Activated naive CD8-positive, alpha-beta T cell treated with anti-CD3 and anti-CD28 coated beads, Interleukin-2, amount 50 U/mL, for 24 hours (primary cell): ENCODE measurements at places on chromosomes 7 and 10.

DNA sequence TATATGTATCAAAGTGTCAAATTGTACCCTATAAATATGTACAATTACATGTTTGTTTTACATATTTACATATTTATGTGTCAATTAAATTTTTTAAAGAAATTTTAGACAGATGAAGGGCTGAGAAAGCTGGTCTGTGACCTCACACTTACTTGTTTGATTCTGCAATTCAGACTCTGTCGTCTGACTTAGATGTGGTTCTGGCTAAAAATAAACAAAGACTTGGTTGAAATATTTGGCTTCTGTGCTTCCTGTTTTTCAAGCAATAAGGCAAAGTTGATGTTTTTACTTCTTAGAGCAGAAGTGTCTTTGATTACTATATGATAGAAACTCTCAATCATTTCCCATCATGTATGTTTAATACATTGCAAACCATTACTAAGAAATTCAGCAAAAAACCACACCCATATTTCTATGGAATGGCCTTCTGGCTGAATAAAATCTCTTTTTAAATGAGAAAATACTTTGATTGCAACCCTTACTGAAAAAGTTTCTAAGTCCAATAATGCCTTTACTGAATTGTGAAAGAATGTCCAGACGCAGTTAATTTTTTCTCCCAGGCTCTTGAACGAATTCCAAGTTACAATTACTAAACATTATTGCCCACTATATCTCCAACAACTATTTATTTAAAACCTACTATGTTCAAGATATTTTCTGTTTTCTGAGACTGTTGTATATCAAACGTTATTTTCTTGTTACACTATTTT lies 59.5 kb upstream of the PRKG1 start:
- no peak for DNase-seq

DNA sequence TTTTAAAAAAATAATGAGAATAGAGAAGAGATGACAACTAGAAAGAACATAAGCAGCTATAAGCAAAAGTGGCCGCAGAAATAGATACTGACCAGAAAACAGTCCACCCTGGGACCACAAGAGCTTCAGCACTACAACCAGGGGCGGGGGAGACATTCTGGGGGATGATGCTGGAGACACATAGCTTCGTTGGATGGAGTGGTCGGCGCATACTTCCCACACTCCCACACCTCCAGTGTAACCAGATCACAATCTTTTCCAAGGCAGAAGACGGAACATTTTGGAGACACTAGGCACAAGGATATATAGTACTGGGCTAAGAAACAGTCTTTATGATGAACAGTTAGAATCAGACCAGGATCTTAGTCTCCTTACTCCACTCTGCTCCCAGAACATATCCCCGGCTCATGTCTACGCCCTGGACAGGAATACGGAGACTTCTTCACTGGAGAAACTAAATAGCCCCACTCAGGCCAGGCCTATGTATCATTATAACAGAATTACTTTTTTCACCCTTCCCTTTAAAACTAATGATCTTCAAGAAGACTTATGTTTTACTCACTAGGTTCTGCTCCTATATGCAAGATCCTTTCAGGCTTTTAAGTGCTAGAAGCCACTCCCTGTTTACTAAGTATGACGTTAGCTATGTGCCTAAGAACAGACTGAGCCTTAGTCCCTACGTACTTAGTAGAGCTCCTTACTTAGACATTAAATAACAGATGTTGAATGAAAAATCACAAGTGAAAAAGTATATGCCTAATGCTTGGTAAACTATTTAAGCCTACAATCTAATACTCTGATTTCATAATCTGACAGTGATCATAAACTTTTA lies 169.6 kb downstream of the SRPK2 start:
- no peak for DNase-seq

- DNase-seq: no peak
Measured at GRCh38 chr10:51747216-51747615, 47.8 kb upstream of the CSTF2T start.

DNA sequence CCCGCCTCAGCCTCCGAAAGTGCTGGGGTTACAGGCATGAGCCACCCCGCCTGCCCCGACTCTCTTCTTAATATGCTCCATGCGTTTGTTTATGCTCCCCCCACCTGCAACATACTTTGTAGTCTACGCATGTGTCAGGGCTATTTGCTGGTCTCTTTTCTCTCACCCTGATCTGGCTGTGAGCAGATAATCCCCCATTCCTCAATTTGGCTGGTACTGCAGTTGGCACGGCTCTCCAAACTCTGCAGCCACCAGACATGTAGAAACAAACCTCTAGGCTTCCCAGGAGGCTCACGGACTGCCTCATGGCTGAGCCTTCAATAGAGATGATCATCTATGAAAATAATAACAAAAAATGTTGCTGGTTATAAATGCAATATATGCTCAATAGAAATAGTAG lies 540.3 kb upstream of the GALNT17 start:
- no peak for DNase-seq

DNA sequence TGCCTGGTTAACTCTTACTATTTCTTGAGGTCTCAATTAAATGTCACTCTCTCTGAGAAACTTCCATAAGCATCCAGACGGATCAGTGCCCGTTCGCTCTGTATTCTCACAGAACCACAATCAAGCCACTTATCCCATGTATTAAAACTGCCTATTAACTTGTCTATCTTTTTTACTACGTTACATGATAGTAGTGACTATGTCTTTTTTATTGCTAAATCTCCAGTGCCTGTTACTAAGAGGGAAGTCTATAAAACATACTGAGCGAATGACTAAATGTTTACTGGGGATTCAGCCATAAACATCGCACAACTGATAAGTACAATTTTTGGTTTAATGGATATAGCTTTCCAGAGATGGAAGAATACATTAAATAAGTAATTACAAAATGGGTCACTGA lies 399.9 kb downstream of the NXPH1 start:
- DNase-seq: no peak

DNA sequence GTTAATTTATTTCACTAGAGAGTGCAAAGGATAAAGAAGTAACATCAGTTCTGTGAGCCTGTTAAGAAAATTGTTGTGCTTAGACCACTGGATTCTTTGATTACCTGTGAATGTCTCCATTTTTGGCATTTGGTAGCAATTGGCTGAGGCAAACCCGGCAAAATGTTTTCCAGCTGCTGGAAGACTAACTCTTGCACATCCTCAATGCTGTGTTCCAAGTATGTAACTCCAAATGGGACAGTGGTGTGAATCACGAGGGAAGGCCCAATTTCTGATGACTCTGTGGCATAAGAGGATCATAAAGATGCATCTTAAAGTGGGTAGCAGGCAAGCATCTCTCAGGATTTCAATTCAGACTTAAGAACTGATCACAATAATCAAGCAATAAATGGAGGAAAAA lies 268.8 kb downstream of the RNLS start:
- DNase-seq: no peak

DNA sequence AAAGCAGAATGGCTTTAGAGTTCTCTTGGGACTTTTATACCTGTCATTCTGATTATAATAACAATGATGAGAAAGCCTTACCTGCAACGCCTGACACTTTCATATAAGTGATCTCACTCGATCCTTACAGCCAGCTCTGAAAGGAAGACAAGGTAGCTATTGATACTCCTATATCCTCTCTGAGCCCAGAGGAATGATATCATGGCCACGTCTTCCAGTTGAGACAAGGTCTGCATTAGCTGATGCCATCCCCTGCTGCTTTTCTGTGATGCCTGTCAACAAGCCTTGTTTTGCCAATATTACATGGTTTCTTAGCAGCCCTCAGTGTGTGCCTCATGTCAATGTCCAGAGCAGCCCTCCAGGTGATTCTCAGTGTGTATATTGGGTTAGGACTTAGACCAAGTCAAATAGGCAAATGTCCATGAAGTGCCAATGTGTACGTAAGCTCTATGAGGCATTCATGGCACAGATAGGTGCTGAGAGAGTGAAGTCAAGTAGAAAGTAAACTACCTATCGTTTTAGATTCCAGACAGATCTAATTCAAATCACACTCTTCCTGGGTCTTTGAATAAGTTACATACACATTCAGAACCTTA lies 405.9 kb downstream of the ADRA2A start:
- no peak for DNase-seq

- no peak for DNase-seq
Measured at GRCh38 chr7:140605337-140605736, 35.3 kb downstream of the DENND2A start.

GRCh38 chr7:116571552-116571951 lies 46.7 kb downstream of the CAV1 start:
- no peak for DNase-seq

- DNase-seq: no peak
Measured at GRCh38 chr10:31315453-31315852, 3.6 kb upstream of the ZEB1 start.

- no peak for DNase-seq
Measured at GRCh38 chr7:100835903-100836811, 8.8 kb upstream of the EPHB4 start.

- DNase-seq: no peak
Measured at GRCh38 chr7:47817917-47818316, 130.3 kb downstream of the PKD1L1 start.

DNA sequence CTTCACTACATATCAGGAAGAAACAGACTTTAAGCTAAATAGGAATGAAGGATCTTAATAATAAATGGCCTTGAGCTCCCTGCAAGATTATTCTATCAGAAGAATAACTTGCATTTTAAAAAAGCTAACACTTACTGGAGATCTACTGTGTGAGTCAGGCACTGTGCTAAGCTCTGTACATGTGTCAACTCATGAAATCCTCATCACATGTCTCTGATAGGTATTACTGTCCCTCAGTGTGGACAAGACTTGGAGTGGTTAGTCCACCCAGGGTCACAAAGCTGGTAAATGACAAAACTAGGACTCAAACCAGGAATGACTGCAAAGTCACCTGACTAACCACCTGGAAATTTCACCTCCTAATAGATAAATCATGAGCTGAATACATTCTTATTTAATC lies 57.1 kb upstream of the KCTD7 start:
- no peak for DNase-seq

DNA sequence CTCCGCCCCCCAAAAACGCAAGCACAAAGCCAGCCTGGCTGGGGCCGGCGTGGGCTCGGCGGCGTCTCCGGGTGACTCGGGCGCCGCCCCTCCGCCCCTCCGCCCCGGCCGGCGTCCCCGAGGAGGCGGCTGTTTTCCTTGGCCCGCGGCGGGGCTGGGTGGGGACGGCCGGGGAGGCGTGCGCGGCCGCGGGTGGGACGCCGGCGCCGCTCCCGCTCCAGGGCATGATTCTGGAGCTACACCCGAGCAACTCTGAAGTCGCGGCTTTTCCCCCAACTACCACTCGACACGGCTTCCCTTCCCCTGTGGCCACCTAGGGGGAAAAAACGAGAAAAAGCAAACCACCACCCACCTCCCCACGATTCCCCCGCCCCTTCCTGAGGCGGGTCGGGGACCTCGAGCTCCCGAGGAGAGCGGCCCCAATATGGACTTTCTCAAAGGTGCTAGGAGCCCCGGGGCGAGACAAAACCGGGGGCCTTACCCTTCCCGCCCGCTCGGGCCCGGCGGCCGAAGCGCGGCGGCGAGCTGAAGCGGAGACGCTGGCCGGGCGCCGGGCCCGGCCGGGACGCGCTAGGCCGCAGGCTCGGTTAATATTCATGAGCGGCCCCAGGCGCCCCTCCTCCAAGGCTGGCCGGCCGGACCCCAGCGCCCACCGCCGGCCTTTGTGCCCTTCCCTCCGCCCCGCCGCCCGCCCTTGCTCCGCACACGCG lies 856 bp downstream of the ARHGAP21 start:
- peak; percentile 60 for DNase-seq

- DNase-seq: no peak
Measured at GRCh38 chr7:13988731-13989125, 738 bp downstream of the ETV1 start.

DNA sequence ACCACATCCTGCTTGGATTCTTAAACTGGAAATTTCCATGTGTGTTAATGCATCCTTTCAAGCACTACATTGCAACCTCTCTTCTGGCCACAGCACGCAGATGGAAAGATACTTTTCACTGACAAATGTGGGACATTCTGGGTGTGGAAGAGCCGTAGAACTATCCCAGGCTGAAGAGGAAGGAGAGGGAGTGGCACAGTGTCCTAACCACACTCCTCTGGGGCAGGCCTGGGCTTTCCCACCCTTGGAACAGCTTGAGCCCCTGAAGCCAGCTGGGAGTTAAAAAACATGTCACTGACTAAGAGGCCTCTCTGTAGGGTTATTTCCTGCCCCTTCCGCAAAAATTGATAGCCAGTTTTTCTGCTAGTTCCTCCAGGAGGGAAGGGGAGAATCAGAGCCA lies 34.0 kb upstream of the DNMBP start:
- no peak for DNase-seq

DNA sequence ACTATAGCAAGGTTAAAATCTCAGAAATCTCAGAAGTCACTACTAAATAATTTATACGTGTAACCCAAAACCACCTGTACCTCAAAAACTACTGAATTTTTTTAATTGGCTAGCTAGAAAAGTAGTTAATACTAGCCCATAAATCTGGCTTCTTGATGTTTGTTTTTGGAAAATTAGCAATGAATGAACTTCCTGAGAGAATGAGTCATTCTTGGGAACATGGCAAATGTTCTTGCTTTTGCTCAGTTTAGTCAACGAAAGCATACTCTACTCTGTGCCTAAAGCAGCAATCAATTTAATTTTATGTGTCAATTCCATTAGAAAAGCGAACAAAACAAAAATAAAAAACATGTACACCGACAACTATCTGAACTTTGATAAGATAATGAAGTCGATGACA lies 69.2 kb downstream of the SEMA3E start:
- no peak for DNase-seq
